Ascending aorta (tissue), 2 donors: ENCODE measurements at places on chromosomes 12 and 14.

GRCh38 chr12:59322473-59322872, 273.4 kb upstream of the SLC16A7 start:
- DNase-seq = no peak

- DNase-seq = no peak
Observed at GRCh38 chr14:64464651-64465050, 648 bp upstream of the AKAP5 start.

- DNase-seq = no peak
Observed at GRCh38 chr12:104888892-104889291, 69.2 kb downstream of the SLC41A2 start.

GRCh38 chr12:51797301-51797700, 51.2 kb downstream of the FIGNL2 start:
- no peak for DNase-seq
